ENCODE measurements at places on chromosomes 13 and 19.

GRCh38 chr19:42330241-42330711, 4.8 kb downstream of the MEGF8 start:
- DNase-seq = no peak

- DNase-seq = no peak
Observed at GRCh38 chr13:91313103-91313502, 34.4 kb upstream of the MIR17HG start.

DNA sequence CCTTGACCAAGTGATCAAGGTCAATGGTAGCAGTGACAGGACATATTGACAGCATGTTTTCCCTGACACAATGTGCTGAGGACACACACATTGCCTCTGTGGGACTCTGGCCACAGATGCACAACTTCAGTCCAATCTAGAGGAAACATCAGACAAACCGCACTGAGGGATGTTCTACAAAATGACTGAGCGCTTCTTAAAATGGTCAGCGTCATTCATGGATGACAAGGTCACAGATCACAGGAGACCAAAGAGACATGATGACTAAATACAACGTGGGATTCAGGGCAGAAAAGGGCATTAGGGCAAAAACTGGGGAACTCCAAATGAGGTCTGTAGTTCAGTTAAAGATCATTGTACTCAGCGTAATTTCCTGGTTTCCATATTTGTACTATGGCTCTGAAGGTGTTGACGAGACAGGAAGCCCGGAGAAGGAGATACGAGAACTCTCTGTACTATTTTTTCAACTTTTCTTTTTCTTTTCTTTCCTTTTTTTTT, 20.6 kb downstream of the PBX4 start:
- DNase-seq = no peak

DNA sequence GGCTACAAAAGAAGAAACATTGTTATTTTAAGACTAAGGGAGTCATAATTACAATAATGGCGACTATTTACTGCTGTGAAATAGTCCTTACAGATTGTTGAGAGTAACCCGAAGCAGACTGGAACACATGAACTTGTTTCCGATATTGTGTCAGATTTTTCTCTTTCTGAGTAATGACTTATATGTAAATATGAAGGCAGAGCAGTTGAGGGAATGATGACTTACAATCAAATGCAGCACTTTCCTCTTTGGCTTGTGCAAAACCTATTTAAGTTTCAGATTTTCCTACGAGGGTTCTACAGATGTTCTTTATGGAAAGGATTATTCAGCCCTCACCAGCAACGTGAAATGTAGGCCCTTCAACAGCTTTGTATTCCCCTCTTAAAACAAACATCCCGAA, 198.6 kb downstream of the RGCC start:
- DNase-seq = no peak

GRCh38 chr13:76903544-76904162, 17.4 kb upstream of the KCTD12 start:
- DNase-seq = no peak

DNA sequence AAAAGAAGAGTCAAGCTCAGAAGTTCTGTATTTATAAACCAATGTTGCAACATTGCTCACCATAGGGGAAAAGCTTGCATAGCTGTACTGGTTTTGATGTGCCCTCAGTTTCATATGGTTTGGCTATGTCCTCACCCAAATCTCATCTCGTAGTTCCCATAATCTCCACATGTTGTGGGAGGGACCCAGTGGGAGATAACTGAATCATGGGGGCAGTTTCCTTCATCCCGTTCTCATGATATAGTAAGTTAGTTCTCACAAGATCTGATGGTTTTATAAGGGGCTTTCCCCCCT, 73.9 kb downstream of the TNFRSF19 start:
- no peak for DNase-seq

DNA sequence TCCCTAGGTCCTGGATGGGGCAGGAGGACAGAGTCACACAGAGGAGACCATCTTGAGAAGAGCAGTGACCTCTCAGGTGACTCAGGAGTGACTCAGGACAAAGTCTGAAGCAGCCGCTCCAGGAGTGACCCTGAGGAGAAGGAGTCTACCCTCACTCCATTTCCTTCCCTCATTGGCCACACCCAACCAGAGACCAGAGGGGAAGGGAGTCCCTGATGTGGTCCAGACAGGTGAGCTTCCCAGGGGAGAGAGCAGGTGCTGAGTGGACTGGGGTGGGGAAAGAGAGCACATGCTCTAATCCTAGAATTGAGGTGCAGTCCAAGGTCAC, 75.5 kb upstream of the MEDAG start:
- no peak for DNase-seq

DNA sequence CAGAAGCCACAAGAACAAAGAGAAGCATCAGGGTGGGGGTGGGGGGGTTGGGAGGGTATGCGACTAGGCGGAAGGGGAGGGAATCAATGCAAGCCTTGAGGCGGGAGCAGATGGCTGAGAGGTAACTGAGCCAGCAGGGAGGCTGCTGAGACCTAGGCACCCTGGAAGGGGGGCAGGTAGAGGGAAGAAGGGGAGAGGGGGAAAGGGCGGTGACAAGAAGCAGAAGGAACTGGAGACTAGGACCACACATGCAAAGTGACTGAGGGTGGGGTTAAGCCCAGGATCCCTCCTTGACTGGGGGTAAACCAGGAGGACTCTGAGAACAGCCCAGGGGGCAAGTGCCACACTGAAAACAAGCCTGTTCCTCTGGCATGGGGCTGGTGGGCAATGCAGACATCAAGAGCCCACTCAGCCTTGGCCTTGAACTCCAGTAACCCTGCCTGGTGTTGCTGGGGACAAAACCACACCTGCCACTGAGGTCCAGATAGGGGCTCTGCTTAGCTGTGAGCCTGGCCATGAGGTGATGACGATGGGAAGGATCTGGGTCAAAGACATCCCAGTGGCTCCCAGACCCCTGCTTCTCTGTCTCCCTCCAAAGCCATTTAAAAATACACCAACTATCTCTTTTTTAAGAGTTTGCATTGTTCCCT, 20.3 kb downstream of the OPA3 start:
- no peak for DNase-seq

GRCh38 chr19:3801412-3802096, 15.4 kb upstream of the MATK start:
- DNase-seq = peak; percentile 52

DNA sequence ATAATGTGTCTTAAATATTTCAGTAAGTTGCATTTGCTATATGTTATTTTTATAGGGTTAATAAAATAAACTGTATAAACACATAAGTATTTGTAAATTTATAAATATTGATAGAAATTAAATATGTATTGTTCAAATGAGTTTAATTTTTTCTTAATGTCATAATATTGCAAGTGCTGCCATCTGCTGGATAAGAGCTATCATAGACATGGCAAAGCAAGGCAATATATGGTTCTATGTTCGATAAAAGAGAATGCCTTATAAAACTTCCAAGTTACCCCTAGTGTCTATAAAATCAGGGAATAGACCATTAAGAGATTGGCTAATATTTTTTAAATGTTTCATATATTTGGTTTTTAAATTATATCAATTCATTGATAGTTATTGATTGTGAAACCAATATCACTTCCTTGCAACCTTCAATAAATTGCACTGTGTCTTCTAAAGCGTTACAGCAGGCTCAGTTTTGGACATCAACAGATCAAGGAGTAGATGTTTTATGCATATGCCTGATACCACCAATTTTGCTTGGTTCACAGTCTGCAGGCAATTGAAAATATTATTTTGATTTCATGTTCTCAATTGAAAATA, 29.0 kb upstream of the SLITRK6 start:
- DNase-seq = no peak

- no peak for DNase-seq
Observed at GRCh38 chr19:41689993-41690800, 2.1 kb upstream of the CEACAM7 start.

GRCh38 chr19:6424195-6424938, at the start of gene KHSRP:
Gene KHSRP, minus strand, starts transcription at chr19:6424811. Its CDS starts 110 bp downstream, at chr19:6424701.
- no peak for DNase-seq

- DNase-seq = no peak
Observed at GRCh38 chr13:33050161-33050560, 33.9 kb downstream of the KL start.

- DNase-seq = no peak
Observed at GRCh38 chr13:98098516-98098915, 44.4 kb upstream of the FARP1 start.

All from RWPE2 (cell line).